ENCODE measurements at places on chromosomes 6 and 20. TPM values are rescaled to one million over a fixed set of nuclear protein-coding genes. Genes with fewer than 3 reads are reported as not detected.

The AGER gene
- total RNA-seq, result 14.7 TPM

The LTB gene
- 161 TPM for total RNA-seq

The RAB44 gene
- total RNA-seq, result 0.05 TPM

DNA sequence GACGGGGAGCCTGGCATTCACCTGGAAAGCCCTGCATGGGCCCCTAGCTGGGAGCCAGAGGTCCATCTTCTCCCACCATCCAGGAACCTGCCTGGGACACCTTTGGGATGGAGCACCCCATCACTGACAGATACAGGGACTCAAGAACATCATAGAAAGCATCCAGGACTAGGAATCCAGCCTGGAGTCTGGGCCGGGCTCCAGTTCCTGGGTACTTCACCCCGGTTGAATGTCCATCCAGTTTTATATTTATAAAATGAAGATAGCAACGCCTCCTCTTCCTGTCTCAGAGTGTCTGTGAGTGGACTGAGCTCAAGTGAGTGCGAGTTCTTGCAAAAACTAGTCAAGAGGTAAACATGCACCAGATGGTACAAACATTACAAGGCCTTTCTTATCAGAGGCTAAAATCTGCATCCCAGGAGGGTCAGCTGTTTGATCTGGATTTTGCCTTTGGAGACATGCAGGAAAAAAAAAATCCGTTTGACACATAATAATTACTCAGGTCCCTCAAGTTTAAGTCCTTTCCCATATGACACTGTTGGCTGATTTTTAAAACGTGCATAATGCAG, 27.4 kb downstream of the ZC3H12D start:
- DNase-seq, result no peak

DNA sequence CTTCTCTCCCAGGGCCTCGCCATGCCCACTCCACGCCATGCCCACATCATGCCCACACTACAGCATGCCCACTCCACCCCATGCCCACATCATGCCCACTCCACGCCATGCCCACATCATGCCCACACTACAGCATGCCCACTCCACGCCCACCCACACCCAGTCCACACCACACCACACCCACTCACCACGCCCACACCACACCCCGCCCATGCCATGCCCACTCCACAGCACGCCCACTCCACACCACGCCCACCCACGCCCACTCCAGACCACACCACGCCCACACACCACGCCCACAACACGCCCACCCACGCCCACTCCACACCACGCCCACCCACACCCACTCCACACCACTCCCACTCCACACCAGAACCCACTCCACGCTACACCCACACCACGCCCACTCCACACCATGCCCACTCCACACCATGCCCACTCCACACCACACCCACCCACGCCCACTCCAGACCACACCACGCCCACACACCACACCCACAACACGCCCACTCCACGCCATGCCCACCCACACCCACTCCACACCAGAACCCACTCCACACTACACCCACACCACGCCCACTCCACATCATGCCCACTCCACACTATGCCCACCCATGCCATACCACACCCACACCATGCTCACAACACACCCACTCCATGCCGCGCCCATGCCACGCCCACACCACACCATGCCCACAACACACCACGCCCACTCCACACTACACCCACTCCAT, 88.6 kb downstream of the ERMARD start:
- no peak for DNase-seq

All from activated T-cell treated with anti-CD3 and anti-CD28 coated beads, Interleukin-2, amount 50 U/mL, for 4 hours (primary cell).